ENCODE measurements at places on chromosomes 11 and 22.

GRCh38 chr11:64539239-64539638 lies 51.8 kb upstream of the SLC22A12 start:
- no peak for DNase-seq

DNA sequence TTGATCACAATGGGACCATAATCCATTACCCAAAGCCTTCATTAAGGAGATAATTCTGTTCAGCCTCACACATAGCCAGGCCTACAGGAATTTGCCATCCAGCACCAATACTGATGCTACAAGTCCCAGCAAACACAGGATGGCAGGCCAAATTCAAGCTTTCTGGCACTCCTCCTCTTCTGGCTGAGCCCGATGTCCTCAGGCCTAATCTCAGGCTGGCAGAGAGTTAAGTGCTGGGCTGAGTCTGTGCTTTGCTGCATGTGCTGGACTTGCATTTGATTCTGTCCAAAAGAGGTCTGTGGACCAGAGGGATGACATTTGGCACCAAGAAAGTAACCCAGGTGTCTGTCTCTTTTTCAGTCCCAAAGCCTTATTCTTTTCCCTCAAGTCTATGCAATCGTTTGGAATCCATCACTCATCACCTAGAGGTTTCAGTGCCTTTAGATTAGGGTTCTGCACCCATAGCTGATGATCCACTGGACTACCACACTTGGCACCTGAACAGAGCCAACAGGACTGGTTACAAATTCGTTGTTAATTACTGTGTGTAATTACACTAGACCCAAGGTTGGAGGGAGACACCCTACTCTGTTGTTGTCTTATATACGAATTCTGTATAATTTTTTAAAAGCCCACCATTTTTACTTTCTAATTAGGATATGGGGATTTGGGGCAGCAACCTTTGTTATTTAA lies 19.4 kb upstream of the LIN7C start:
- no peak for DNase-seq

GRCh38 chr11:42066113-42066512 lies 606.7 kb upstream of the LRRC4C start:
- DNase-seq: no peak

GRCh38 chr11:7462706-7463105 lies 22.6 kb upstream of the OLFML1 start:
- DNase-seq: no peak
